ENCODE measurements at places on chromosomes 5 and 9.

DNA sequence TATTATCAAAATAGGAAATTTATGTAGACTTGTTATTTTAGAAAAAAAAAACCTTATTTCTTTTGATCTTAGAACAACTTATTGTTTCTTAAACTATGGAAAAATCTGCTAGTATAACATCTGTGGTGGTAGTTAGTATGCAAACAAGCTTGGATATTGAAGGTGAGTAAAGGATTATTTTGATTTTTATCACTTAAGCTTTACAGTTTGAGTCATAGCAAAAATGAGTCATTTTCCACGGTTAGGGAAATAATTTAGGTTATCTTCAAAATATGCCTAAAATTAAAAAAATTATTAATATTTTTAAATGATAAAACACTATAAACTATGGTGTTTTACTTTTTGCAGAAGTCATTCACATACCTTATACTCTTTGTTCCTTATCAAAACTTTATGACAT lies 107.2 kb upstream of the DHFR start:
- no peak for DNase-seq

DNA sequence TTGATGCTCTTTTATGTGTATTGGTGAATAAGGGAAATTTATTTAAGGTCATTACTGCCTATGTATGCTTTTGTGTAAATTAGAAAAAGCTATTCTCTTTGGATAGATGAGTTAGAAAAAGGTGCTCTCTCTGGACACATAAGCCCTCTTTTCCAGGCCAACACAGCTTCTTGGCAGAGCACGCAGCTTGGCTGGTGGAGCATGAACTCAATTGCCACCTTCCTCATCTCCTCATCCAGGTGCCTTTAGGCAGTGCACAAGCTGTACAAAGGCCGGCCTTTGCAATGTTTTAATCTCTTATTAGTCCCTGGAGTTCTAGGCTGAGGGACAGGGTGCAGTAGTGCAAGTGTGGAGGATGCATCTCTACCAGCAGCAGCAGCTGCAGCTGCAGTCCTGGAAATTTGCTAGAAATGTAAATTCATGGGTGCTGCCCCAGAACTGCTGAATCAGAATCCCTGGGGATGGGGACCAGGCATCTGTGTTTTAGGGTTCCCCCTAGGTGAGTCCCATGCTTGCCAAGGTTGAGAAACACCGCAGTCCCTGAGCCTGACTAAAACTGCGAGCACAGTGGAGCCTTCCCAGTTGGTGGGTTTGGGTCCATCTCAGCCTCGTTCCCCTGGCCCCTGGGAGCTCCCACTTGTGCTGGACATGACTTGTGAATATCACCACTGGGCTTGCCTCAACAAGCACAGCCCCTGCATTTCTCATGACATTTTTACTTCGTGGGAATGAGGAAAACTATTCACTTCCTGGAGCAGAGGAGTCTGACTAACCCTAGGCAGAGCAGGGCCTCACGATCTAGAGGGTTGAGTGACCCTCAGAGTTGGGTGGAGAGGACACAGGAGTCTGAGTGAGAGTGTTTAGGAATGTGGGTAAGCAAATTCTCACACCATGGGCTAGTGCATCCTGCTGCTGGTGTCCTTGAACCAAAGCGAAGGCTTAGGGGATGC lies 272.3 kb downstream of the ZSWIM6 start:
- DNase-seq: no peak

GRCh38 chr5:102750151-102750834 lies 4.8 kb upstream of the PAM start:
- DNase-seq: no peak

DNA sequence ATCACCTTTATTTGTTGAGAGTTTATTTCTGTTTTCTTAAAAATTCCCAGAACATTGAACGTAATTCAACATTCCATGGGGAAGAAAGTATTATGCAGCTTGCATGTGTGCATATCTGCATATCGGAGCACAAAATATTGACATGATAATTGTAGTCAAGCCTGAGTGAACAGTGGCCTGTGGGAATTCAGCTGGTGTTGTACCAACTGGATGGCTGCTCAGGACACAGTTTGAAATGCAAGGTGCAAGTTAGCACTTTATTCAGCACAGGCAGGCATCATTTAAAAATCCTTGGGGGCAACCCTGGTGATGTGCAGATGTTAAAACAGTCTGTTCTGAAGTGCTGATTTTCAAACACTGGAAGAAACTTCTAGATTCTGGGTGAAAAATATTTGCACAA lies 82.4 kb downstream of the CNTLN start:
- DNase-seq: no peak

- no peak for DNase-seq
Measured at GRCh38 chr5:89377767-89378455, 494.9 kb upstream of the MEF2C start.

DNA sequence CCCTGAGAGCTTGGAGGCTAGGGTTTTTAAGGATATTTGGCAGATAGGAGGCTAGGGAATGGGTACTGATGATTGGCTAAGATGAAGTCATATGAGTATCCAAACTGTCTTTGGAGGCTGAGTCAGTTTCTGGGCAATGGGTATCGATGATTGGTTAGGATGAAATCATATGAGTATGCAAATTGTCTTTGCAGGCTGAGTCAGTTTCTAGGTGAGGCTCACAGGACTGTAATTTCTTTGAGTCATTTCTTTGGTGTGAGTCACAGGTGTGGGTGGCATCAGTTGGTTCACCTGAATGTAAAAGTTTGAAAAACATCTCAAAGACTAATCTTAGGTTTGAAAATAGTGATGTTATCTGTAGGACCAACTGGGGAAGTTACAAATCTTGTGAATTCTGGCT lies 1068.0 kb downstream of the NR2F1-AS1 start:
- DNase-seq: no peak

DNA sequence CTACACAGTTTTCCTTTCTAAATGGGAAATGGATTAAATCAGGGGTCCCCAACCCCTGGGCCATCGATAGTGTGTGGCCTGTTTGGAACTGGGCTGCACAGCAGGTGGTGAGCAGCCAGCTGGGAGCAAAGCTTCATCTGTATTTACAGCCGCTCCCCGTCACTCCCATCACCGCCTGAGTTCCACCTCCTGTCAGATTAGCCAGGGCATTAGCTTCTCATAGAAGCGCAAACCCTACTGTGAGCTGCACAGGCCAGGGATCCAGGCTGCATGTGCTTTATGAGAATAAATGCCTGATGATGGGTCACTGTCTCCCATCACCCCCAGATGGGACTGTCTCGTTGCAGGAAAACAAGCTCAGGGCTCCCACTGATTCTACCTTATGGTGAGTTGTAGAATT lies 41.2 kb upstream of the FLT4 start:
- DNase-seq: no peak

GRCh38 chr9:69944816-69945215 lies 98.8 kb upstream of the MAMDC2 start:
- DNase-seq: no peak

GRCh38 chr9:91778031-91778430 lies 172.0 kb downstream of the ROR2 start:
- DNase-seq: no peak

DNA sequence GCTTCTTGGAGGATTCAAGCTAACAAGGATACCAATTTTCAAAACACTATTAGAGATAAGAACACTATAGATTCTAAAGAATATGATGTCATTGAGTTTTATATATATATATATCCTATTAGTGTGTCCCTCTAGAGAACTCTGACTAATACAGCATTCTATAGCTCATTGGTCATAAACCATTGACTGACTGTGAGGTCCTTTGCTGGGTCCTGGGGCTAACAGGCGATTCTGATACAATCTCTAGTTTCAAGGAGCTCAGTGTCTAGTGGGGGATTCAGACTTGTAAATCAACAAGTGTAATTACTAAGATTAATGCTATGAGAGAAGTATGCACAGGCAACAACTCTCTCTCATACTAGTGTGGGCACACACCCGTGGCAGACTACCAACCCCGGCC lies 234.5 kb downstream of the DENND1A start:
- DNase-seq: no peak

- no peak for DNase-seq
Measured at GRCh38 chr5:161420521-161420920, 126.0 kb downstream of the GABRB2 start.
